ENCODE measurements at places on chromosomes 7 and 10.

- no peak for DNase-seq
Observed at GRCh38 chr10:29756451-29756850, 121.7 kb upstream of the SVIL start.

- no peak for DNase-seq
Observed at GRCh38 chr10:78209970-78210369, 176.3 kb downstream of the RPS24 start.

- no peak for DNase-seq
Observed at GRCh38 chr7:30353532-30353931, 69.1 kb downstream of the ZNRF2 start.

GRCh38 chr7:4744391-4745264, 30.8 kb upstream of the AP5Z1 start:
- peak; percentile 99 for DNase-seq

DNA sequence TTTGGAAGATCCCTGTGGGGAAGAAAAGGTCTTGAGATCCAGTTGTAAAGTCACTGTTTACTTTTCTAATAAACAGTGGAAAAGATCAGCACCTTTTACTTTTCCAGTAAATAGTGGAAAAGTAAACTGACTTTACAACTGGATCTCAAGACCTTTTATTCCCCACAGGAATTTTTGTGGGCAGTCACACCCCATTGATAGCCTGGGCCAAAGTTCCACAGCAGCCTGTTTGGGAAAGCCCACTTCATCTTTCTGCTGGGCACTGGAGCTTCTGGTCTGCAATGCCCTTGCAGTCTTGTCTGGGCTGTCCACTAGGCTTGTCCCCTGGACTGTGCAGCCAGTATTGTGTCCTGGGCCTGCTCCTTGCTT, 50.2 kb downstream of the ADCY1 start:
- no peak for DNase-seq

GRCh38 chr10:34567659-34568253, 247.3 kb downstream of the PARD3 start:
- no peak for DNase-seq

- DNase-seq = peak; percentile 59
Observed at GRCh38 chr7:155206318-155207020, 91.2 kb upstream of the INSIG1 start.

DNA sequence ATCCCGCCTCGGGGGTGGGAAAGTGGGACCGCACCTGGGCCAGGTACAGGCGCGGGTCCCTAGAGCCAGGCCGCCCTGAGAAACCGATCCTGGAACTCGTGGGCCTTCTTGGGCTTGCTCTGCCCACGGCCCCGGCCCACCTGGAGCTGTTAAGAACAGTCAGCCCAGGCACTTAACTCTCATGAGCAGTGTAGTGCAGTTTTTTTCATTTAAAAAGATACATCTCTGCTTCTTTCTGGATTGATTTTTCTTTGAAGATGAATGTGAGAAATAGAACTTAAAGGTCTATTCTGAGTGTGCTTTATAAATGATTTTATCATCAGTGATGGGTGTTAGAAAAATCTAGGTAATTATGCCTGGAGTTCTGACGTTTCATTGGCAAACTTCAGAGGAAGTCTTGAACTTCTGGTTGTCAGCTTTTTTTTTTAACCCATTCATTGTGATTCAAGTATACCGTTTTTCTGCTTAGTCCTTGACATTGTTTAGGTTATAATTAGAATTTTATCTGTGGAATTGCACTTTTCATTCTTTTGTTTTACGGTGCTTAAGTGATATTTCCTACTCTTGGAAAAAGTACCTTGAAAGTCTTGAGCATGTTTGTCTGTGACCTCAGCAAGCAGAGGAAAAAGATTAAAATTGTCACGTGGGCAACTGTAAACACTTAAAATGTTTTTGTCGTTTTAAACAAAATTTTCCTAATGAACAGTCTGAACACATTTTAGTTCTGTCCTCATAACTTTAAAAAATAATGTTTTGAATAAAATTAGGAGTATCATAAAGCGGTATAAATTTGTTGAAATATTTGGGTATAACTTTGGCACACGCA, 906 bp downstream of the CDK1 start:
- DNase-seq = no peak

- DNase-seq = no peak
Observed at GRCh38 chr10:118712930-118713634, 41.7 kb downstream of the CACUL1 start.

- no peak for DNase-seq
Observed at GRCh38 chr7:105878746-105879605, 2.6 kb upstream of the ATXN7L1 start.

- no peak for DNase-seq
Observed at GRCh38 chr10:114374053-114374791, 30.1 kb downstream of the AFAP1L2 start.

DNA sequence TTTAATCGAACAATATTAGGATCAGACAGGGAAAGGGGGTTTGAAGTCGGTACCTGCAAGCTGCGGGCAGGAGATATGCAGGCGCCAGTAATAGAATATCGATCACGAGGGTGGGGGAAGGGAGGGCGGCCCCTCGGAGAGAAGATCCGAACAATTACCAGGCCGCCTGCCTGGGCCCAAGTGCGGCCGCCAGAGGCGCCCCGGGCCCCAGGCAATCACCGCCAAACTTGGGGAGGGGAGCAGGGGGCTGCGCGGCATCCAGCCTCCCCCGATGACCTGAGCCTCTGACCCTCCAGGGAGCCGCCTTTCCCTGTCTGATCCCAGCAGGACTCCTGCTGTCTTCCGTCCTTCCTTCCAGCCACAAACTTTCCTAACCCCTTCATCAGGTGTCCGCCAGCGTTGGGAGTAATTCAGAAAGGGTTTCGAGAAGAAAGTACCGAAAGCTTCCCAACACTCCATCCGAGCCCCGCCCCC, 1.1 kb downstream of the NKX1-2 start:
- DNase-seq = no peak

DNA sequence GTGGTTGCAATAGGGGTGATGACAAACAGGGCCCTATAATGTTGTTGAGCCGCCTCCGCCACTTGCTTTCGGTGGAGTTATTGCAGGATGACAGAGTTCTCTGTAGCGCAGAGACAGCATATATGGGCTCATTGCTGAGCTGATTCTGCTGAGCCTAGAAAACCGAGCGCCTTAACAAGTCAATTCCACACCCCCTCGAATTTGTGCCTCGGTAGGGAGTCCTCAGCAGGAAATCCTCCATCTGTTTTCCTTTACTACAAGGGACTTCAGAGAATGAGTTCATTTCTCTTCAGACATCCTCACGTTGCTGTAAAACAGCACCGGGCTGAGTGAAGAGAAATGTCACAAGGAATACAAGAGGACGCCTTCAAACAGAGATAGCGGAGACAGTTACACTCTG, 90.7 kb upstream of the KIAA1217 start:
- DNase-seq = no peak

GRCh38 chr7:30306976-30307375, 22.6 kb downstream of the ZNRF2 start:
- DNase-seq = no peak

DNA sequence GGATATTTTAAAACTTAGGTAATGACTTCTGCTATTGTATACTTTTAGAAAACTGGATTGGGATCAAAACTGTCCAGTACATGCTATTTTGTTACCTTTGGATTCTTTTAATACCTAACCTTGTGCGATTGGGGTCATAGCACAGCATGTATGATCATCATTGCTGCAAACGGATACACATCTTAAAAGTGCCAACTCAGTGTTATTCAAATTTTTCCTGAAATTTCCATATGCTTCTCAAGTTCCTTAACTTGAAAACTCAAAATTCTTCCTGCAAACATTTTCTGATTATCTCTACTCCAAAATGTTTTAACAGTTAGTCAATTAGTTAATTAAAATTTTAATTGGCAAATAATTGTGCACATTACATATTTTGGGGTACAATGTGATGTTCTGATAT, 147.5 kb downstream of the PCDH15 start:
- DNase-seq = no peak

DNA sequence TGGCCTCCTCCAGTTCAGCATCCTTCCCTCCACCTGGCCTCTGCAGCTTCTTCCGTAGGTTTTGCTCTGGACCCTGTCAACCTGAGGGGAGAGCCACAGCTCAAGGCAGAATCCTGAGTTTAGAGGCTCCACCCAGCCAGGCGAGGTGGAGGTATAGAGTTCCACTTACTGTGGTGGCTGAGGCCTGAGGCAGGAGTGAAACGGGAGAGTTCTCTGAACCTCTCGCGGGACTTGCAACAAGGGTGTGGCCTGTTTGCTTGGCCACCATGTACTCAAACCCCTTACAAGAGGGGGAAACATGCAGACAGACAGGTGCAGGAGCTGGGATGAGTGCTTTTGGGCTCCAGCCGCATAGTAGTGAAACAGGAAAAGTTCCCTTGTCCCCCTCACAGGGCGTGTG, 154.0 kb upstream of the C7orf33 start:
- DNase-seq = no peak

GRCh38 chr7:115676080-115676479, 354.5 kb downstream of the TFEC start:
- no peak for DNase-seq

DNA sequence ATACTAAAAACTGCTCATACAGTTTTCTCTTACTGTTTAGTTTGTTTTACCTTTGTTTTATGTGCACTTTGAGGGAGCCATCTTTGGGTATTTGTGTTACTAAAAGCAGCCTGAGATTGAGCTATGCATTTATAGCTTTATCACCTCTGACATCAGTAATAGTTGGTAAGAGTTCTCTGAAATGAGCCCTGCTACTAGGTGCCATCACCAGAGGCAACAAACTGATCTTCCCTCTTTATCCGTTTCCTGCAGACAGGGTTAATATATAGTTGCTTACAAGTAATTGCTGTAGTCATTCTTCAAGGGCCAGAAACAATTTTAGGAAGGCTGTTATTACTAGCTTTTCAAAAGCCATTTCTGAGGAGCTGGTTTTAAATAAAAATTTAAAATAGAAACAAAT, 49.1 kb downstream of the KIF20B start:
- DNase-seq = no peak

DNA sequence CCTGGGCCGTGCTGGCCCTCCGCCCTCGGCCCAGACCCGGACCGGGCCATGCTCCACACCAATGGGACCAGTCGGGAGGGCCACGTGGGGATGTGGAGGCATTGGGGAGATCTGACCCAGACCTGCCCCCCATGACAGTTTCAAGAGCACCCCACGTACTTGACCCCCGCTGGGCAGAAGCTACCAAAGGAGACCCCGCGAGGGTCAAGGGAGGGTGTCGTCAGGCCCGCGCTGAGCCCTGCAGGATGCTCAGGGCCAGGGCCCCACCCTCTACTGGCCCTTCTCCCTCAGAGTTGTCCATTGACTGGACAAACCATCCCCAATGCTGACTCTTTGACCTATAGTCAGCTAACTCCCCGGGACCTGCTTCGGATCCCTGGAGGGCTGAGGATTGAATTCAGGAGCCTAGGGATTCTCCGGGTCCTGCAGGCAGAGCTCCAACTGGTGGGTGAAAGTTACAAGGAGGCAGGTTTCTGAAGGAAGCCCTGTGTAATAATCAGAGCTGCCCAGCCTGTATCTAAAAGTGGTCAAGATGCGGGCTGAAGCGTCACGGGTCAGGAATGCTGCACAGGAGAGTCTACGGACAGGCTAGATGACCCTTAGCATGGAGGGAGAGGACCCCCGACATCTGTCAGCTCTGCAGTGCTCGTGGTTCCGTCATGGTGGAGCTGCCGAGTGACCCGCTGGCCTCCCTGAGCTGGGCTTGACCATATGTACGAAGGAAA, 498 bp upstream of the CALHM2 start:
- no peak for DNase-seq

DNA sequence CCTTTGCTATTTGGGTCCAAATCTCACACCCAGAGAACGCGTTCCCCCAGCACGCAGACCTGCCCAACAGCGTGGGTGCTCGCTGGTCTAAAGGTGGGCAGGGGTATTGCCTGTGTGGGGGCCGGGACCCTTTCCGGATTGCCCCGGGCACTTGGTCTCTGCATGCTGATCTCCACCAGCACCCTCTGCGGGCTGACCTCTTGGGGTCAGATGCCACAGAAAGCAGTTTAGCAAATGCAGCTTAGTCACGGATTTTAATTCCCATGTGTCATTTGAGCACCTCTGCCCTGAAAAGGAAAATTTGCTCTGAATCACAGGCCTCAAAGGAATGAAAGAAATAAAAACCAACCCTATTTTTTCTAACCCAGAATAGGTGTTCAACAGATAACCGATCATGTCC, 46.7 kb downstream of the PKD1L1 start:
- no peak for DNase-seq

DNA sequence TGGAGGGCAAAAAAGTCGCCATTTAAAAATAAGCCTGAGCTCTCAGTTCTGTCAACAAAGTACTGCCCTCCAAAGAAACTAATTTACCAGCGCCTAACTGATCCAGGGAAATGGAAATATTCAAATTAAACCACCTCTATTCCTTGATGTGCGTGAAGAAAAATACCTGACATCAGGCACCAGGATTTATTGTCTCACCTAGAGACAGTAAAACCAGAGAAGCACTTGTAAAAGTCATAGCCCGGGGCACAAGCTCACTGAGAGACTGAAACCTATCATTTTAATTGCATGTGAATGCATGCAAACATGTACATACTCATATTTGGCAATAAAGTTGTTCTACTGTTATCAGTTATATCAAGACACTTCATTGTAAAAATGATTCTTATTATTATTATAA, 147.3 kb upstream of the VSTM2A start:
- DNase-seq = no peak

- DNase-seq = peak; percentile 80
Observed at GRCh38 chr7:47651355-47652317, 69.7 kb upstream of the TNS3 start.

DNA sequence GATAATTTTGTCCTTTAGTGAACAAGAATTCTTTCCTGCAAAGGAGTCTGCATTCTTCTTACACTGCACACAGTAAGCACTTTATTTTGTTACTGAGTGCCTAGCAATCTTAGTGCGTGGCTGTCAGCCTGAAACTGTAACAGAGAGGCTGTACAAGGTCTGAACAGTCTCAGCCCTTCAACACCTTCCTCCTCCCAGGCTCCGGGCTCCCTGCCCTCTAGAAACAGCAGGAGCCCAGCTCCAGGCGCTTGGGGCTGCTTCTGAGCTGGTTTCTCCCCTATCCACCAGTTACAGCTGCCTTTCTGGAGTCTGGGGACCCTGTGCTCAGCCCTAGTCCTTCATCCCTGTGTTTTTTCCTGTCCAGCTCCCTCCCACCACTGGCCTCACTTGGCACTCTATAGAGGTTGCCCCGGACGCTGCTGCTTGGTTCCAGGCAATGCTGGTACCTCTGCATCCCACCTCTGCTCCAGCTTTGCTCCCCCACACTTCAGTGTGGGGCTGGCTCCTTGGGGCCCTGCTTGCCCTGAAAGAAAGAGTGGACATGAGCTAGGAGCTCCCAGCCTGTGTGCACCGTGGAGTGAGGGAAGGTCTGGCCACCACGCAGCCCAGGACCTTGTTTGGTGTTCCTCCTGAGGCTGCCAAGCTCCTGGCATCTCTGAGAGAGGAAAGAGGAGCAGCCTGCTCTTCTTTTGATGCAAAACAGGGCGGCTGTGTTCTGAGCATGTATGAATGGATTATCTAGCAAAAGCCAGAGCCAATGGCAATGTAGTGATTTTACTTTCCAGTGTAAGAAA, 251.2 kb upstream of the GRB10 start:
- peak; percentile 21 for DNase-seq

GRCh38 chr10:76491216-76491615, 1059.8 kb downstream of the LRMDA start:
- no peak for DNase-seq

Measured in AG20443 (cell line).